Right ventricle myocardium superior (tissue), 1 donor: ENCODE measurements at places on chromosomes 2 and 18.

DNA sequence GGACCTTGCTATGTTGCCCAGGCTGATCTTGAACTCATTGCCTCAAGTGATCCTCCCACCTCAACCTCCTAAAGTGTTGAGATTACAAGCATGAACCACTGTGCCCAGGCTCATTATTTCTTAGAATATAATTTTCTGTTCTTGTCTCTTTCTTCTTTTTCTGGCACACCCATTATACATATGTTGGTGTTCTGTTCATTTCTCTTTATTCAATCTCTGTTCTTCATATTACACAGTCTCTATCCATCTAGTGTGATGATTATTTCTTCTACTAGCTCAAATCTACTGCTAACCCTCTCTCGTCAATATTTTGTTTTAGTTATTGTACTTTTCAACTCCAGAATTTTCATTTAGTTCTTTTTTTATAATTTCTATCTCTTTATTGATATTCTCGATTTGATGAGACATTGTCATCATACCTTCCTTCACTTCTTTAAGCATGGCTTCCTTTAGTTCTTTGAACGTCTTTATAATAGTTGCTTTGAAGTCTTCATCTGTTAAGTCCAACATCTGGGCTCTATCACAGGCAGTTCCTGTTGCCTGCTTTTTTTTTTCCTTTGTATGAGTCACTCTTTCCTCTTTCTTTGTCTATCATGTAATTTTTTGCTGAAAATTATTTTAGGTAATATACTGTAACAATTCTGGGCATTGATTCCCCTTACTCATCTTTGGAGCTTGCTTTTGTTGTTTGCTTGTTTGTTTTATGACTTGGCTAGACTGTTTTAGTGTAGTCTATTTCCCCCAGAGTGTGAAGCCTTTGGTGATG, 196.4 kb upstream of the NABP1 start:
- DNase-seq = no peak

- no peak for DNase-seq
These were observed 17.8 kb downstream of the IL1F10 start for GRCh38 chr2:113085542-113085941.

GRCh38 chr18:47404845-47405244, 153.4 kb upstream of the SKOR2 start:
- DNase-seq = no peak

DNA sequence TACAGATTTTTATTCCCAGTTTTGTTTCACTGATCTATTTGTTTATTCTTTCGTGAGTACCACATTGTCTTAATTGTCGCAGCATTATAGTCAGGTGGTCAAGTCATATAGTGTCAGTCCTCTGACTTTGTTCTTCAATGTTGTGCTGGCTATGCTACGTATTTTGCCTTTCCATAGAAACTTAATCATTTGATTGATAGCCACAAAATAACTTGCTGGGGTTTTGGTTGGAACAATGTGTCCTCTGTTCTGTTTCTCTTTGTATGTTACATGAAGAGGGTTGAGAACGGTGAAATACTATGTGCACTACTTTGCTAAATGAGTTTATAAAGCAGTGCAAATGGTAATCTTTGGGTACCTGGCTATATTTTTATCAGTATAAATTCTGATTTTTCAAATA, 64.9 kb upstream of the TTC27 start:
- no peak for DNase-seq

DNA sequence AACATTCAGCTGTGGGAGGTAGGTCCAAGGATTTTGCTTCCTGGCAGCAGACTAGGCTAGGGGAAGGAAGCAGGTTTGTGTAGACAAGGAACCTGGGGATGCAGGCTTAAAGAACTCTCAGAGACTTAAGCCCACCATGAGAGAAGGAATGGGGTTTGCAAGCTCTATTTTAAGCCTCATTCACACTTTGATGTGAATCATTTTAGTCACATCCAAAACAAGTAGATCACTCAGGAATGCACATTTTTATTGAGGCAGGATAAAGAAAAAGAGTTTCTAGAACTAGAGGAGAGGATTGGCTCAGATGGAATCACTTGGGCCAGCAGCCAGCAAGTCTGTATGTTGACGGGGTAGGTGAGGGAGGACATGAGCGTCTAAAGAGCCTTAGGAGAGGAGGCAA, 3.3 kb upstream of the NAPG start:
- DNase-seq = no peak

GRCh38 chr18:30245766-30246455, 796.6 kb downstream of the DSC3 start:
- DNase-seq = no peak

DNA sequence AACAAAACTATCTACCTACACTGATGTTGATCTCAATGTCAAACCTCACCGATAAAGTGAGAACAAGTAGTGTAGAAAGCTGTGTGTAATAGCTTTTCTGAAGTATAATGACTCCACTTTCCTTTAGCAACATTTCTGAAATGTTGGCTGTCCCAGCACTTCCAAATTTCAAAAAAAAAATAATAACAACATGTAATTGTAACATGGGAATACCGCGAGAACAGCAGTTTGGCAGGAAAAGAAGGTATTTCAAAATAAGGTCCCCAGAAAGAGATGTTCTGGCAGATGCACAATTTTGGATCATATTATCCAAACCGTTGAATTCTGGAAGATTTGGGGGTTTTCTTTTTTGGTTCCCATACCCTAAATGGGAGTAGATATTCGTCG, 352.0 kb downstream of the ARHGAP15 start:
- DNase-seq = no peak

DNA sequence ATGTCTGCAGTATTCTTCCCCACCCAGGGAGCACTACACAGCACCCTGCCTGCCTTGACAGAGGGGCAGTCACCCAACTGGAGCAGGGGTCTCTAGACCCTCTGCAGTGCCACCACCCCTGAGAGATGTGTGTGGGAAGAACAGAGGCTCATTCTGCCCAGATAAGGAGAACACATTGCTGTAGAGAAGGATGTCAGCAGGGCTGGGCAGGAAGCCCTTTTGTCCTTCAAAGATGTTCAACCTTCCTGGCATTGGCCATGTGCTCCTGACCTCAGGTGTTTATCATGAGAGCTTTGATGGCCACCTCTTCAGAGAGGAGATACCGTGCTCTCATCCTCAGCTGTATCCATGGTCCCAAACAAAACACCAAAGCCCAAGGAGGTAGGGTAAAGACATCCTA, 4.6 kb upstream of the TEX51 start:
- no peak for DNase-seq

DNA sequence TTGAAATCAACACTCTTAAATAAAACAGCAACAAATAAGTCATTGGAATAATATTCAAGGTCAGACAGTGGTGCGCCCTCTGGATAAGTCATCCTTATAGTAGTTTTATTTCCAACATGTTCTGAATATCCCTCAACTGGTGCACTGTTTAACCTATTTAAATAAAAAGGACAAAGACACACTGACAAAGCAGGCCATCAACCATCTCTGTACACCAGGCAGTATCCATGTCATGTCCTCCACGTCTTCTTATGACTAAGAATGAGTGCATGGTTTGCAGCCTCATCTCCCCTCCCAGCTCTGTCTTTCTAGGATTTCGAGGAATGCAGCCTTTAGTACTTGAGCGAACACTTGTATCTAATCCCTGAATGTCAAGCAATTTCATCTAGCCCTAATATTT, 42.4 kb downstream of the ST3GAL5 start:
- DNase-seq = no peak

- DNase-seq = no peak
These were observed 709.0 kb upstream of the FAM98A start for GRCh38 chr2:34308140-34308539.

DNA sequence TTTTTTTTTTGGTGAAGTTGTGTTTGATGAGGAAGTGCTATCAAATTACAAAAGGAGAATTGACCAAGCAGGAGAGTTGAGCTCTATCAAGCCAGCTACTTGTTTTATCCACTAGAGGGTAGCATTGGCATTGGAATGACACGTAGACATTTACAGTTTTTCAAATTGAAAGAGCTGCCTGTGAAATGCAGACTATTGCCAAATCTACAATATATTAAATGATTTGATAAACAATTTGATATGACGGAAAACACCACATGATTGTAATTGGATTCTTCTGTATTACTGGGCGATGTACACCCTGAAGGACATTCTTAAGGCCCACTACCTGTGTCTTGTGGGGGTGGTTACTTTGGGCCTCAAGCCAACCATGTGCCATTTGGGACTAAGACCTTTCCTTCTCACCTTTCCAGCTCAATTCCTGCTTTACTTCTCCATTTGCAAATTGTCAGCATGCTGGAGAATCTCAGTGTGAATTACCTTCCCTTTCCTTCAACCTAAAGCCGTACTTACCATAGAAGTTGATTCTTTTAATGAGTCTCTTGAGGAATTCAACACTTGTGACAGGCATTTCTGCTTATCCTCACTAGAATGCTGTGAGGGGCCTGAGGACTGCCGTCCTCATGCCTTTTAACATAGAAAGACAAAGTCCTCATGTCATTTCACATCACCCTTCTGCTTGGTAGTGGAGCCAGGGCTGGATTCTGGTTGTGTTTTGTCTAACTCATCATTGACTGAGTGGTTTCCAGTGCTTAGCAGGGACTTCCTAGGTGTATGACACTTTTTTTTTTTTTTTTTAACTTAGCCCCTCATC, 134.8 kb upstream of the THUMPD2 start:
- DNase-seq = no peak

DNA sequence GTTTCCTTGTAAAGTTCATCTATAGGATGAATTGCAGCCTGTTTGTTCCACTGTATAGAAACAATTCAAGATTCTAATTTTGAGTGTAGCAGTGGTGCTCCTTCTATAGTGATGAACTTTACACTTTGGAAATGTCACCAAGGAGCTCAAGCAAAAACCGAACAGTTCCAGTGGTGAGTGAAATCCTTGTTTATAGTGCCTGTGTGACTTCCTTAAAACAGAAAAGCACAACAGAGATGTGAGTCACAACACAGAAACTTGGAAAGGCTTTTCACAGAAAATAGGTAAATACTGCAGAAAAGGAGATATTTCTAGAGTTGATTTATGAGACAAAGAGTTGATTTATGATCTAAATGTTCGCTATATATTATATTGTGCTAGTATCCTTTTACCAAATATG, 482.0 kb downstream of the PTPRM start:
- DNase-seq = no peak

DNA sequence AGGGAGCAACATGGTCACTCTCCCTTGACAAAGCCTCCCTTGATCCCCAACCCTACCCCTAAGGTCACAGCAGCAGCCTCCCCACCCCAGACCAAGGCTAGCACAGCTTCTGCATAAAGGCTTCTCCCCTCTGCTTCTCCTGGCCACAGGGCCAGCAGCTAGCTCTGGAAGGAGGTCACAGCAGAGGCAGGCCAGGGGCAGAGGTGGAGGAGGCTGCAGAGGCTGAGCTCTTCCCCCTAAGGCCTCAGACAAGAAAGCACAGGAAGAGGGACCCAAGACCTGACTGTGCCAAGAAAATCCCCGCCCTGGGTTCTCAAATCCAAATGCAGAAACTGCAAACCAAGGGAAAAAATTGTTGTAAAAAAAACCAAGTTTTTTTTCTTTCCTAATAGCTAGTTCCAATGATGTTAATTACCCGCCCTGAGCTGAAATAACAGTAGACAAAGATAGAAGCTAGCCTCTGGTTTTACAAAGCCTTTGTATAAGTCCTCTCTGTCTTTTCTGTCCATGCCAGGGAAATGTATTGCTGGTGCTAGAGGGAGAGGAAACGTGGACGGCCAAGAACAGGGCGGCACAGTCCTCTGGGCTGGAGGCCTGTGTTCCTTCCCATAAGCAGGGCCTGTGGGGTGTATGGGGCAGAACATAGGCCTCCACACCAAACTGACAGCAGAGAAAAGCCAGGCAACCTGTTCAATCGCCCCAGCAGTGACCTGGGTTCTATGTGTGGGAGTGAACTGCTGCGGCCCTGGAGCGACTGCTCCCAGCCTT, 79.5 kb downstream of the POLR1A start:
- no peak for DNase-seq

- no peak for DNase-seq
These were observed 43.6 kb upstream of the PTMA start for GRCh38 chr2:231664727-231665126.

- no peak for DNase-seq
These were observed at the start of gene EDAR for GRCh38 chr2:108988796-108989713. Gene EDAR, minus strand, starts transcription at chr2:108989220. Its CDS starts 58,206 bp downstream, at chr2:108931014.

DNA sequence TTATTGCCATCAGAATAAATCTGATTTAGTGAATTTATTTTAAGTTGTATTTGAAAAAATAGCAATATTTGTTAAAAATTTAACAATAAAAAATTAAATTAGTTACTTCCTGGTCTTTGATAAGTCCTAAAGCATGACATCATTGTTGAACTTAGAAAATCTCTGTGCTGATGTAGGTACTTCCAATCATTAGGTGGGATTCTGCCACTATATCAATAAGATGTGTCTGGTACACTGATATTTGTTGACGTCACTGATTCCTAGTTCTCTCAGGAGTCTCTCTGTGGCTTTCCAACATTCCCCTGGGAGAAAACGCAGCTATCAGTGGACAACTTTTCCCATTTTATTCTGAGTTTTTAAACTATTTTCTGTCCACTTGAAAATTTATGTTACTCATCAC, 143.5 kb downstream of the GALNT13 start:
- no peak for DNase-seq

- no peak for DNase-seq
These were observed 111.9 kb downstream of the EPC2 start for GRCh38 chr2:148756292-148756975.

DNA sequence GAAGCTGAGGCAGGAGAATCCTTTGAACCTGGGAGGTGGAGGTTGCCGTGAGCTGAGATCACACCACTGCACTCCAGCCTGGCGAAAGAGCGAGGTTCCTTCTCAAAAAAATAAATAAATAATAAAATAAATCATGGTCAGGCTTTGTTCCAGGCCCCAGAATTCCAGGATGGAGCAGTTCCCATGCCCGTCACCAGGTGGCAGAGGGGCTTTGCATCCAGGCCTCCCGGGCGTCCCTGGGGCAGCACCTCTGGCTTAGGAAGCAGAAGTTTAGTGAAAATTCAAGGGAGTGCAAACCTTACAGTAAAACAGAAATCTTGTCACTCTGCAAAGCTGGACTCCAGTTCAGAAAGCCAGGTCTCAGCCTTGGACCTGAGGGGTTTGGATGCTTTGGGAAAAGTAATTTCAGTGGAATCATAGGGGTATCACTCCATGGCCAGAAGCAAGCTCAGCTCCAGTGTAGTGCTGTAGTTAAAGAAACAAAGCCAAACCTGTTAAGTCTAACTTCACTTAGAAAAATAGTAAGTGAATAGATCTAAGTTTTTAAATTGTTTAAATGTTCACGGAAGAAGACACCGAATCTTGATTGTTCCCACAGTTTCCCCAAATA, 512.7 kb downstream of the CMPK2 start:
- peak; percentile 63 for DNase-seq

GRCh38 chr2:37992601-37993000, 67.5 kb downstream of the RMDN2 start:
- DNase-seq = no peak

DNA sequence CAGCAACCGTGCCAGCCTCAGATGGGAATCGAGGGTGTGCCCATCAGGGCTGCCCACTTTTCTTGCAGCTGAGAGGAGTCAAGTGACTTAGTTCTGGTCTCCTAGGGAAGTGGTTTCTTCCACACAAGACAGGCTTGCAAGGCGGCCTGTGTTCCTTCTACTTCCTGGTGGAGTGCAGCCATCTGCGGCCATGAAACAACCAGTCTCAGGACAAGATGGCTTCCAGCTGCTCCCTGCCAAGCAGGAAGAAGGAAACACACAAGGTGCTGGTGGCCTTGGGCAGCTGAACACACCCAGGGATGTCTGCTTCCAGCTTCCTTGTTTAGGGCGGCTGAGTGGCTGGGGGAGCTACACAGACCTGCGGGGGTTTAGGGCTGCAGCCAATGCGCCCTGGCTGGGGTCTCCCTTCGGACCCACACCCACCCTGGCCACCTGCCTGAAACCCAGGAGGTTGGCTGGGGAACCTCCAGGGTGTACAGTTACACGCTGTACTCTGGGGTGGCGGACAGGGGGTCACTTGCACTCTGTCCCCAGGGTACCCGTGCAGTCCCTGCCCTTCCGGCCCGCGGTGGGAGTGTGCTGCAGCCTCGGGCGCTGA, 34.7 kb downstream of the PTPN18 start:
- peak; percentile 69 for DNase-seq
